Cardiac fibroblast (primary cell): ENCODE measurements at places on chromosomes 6 and 20.

DNA sequence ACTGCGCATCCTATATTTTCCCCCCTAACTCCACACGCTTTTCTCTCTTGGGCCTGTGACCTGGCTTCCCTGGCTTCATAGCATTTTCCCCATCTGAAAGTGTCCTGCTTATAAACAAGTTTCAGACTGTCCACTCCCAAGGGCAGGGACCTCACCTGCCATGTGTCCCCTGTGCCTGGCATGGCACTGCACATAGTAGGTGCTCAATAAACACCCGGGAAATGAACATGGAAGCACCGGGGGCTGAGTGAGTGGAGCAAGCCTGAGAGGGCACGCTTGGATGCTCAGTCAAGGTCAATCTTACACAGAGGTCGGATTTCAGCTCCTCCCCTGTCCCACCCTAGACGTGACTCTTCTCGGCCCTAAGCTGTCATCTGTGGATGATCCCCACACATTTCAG lies 96.9 kb downstream of the NFATC2 start:
- DNase-seq = no peak

GRCh38 chr6:169978615-169979161 lies 227.3 kb downstream of the ERMARD start:
- DNase-seq = no peak

- no peak for DNase-seq
Observed at GRCh38 chr6:128598571-128598970, 78.2 kb upstream of the PTPRK start.

GRCh38 chr20:33015700-33016580 lies 8.4 kb downstream of the BPIFB2 start:
- no peak for DNase-seq

GRCh38 chr6:71579902-71580301 lies 291.3 kb downstream of the OGFRL1 start:
- DNase-seq = no peak

DNA sequence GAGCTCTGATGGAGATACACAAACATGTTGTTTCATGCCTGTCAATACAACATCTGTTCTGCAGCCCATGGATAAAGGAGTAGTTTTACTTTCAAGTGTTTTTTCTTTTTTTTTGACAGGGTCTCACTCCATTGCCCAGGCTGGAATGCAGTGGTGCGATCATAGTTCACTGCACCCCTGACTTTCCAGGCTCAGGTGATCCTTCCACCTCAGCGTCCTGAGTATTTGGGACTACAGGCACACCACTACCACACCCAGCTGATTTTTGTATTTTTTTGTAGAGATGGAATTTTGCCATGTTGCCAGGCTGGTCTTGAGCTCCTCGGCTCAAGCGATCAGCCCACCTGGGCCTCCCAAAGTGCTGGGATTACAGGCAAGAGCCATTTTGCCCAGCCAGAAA lies 97.0 kb downstream of the SMAP1 start:
- no peak for DNase-seq

- no peak for DNase-seq
Observed at GRCh38 chr6:42787063-42787472, 5.2 kb downstream of the BICRAL start.

- DNase-seq = peak; percentile 46
Observed at GRCh38 chr20:13325033-13325432, 104.0 kb downstream of the ISM1 start.

GRCh38 chr20:10790013-10790412 lies 116.2 kb upstream of the JAG1 start:
- DNase-seq = no peak
